SK-N-MC (cell line): ENCODE measurements at places on chromosomes 5 and 9.

DNA sequence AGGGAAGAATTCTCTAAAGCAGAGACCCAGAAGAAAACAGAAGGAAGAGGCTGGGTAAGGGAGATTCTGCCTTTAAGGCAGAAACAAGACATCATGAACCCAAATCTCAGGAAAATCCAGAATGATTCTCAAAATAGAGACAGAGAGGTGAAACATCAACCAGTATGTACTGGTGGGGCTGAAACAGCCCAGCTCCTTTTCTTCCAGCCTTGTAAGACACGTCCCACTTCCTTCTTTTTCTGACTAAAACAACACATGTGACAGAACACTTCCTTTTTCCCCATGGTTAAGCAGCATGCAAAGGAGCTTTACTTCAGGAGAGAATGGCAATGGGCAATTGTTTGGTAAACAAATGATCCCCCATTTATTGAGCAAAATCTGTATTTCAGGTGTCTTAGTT is 230.8 kb upstream of the NR4A3 start:
- no peak for DNase-seq

DNA sequence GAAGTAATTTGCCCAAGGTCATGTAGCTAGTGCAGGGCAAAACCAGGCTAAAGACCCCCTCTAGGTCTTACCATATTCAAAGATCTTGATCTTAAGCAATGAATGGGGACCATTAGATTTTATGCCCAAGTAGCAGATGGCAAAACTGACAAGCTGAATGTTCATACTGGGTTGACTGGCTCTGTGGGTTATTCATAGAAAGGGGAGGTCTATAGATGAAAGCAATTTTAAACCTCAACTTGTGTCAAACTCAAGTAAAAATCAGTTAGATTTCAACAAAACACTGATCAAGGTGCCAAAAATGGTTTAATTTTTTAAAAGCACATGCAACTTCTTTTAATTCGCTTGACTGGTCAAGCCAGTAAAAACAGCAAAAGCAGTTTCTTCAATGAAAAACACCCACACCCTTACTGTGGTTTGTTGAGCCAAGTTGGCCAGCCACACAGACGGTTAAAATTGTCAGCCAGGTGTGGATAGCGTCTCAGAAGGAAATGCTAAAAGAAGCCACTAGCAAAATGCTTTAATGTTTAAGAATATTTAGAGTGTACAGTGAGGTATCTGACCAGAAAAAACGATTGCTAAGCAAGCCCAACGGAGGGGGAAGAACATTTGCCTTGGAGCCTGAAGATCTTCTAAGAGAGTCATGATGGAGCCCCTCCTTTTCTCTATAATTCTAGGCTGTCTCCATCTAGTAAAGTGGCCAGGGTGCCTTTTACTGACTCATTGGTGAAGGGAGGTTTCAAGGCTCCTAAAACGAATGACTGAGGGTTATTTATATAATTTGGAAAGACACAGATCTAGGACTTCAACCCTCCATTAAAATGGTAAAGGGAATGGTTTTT is 539.6 kb upstream of the CLINT1 start:
- no peak for DNase-seq

DNA sequence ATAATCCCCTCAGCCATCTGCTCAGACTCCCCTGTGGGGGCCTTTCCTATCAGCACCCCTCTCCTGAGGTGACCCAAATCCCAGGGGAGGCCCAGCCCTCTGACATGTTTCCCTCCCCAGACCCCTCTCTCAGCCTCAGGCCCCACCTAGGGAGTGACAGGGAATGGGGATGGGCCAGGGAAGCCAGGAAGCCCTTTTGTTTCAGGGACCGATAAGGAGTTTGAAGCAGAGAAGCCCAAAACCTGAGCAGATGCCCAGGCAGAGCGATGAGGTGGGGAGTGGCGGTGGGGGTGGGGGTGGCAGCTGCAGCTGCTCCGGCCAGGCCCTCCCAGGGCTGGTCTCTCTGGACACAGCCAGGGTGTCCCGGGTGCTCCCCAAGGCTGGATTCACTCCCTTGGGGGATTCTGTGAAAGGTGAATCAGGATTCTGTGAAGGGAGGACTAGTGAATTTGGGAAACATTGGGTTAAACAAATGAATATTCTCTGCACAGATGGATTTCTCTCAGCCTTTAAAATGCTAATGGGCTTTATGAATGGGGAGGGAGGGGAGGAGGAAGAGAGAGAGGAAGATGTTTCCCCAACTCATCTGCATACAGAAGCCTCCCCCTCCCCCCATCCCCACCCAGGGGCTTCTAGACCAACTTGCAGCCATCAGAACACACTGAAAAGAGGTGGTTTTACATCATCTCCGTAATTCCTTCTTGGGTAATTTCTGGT is 17.4 kb downstream of the AKNA start:
- DNase-seq, result no peak

DNA sequence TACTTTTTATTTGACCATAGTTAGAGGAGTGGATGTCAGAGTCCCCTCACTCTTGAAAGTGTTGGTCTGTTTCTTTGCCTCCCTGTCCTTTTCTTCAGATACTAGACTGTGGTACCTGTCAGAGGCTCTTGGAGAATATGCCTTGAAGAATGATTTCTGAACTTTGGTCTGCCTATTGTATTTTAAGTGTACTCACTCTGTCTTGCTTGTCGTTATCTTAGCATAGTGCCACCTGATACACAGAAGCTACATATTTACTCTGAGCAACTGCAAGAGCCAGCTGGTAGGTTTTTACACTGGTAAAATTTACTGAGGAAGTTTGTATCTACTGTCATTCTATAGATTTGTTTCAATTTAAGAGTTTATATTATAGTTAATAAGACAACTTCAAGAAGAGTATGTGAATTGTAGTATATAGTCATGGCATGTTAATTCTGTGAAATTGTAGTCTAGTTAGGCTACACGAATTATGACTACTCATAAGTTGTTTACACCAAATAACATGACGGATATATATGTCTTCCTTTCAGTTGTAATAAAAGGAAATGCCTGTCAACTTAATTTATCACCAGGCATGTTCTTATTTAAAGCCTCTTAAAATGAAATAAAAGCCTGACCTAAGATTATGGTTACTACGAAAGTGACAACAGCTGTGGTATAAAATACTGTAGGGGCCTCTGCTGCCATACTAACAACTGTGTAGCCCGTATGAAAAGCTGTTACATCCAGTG is 201.7 kb downstream of the KDM4C start:
- DNase-seq, result no peak

GRCh38 chr5:135571066-135571609 is 7.7 kb downstream of the CXCL14 start:
- no peak for DNase-seq

GRCh38 chr5:74261866-74262265 is 378.7 kb downstream of the ENC1 start:
- DNase-seq, result no peak

GRCh38 chr5:7759257-7759871 is 91.6 kb downstream of the CFAP90 start:
- no peak for DNase-seq
